CD4-positive, alpha-beta T cell treated with Interleukin-17A for 1 hour (primary cell): ENCODE measurements at places on chromosomes 7 and 10.

- DNase-seq, result no peak
These were observed 17.2 kb upstream of the MYH16 start for GRCh38 chr7:99255463-99255862.

GRCh38 chr10:90743291-90743690, 114.5 kb downstream of the HTR7 start:
- DNase-seq, result no peak

DNA sequence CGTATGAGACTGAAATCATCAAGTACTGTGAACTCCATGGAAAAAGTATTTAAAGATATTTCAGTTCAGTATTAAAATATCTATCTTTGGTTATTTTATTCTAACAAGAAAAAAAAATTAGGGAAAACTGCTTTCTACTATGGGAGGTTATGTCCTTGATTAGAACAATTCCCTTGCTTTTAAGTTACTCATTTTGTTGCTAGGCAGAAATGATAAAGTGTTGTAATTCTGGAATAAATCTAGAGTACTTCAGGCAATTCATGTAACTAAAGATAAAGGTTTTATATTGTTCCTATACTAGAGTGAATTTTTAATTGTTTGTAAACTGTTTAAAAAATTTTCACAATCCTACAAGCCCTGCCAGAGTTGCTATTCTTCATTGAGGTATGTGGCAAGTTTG, 92.0 kb downstream of the BBS9 start:
- no peak for DNase-seq

- no peak for DNase-seq
These were observed 16.4 kb downstream of the CARD11 start for GRCh38 chr7:3027005-3027845.

- DNase-seq, result no peak
These were observed 219.5 kb downstream of the PAXIP1 start for GRCh38 chr7:154783281-154783909.

DNA sequence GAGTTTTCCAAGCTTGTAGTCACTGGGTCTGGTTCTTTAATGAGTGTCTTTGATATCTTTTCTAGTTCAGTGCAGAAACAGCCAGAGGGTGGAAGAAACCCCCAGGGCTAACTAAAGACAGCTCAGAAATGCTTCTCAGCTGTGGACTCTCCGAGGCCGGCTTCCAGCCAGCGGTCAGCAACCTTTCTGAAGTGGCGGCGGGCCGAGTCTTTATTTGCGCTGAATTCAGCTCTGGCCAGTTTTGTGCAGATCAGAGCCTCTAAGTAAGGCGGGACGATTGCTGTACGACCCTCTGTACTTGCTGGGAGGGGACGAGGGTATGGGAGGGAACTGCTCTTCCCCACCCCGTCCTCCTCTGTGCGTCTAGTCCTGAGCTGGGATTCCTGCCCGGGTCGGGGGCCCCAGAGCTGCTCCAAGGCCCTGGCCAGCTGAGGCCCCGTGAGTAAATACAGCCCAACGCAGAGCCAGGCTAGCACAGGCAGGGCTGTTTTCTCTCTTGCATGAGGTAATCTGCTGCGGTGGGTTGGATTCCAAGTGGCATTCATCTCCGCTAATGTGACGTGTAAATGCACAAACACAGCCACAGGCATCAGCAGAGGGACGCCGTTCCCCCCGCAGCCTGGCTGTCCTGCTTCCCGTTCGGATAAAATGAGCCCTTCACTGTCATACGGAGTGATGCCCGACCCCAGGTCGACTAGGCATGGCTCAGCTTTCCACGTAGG, 159.8 kb downstream of the PIP4K2A start:
- no peak for DNase-seq
